ENCODE measurements at places on chromosomes 16 and 17. TPM values are rescaled to one million over a fixed set of nuclear protein-coding genes. Genes with fewer than 3 reads are reported as not detected.

Gene KCNJ18
- total RNA-seq, result not detected

Gene PRDM7
- not detected for total RNA-seq

Gene GPR142
- not detected for total RNA-seq

Gene ZG16B
- total RNA-seq, result 0.45 TPM

Gene PVALEF
- not detected for total RNA-seq

Gene CDC27
- total RNA-seq, result 85.8 TPM

Gene IL4R
- total RNA-seq, result 10.7 TPM

Gene KRT222
- total RNA-seq, result not detected

Gene TNFRSF13B
- not detected for total RNA-seq

Gene KRTAP3-1
- total RNA-seq, result not detected

Gene CA5A
- total RNA-seq, result not detected

Gene PRSS27
- 0.64 TPM for total RNA-seq

Gene NPIPB13
- total RNA-seq, result 2.9 TPM

Gene NACA2
- total RNA-seq, result not detected

Gene CCL16
- total RNA-seq, result not detected

Gene IL32
- total RNA-seq, result 2.2 TPM

Gene TP53TG3F
- total RNA-seq, result not detected

Gene TLCD2
- total RNA-seq, result 3.1 TPM

Gene KIF18B
- 13.6 TPM for total RNA-seq

Gene RNF43
- not detected for total RNA-seq

Gene RBFOX1
- not detected for total RNA-seq

All from A375 (cell line).